ENCODE measurements at places on chromosomes 1 and 21.

DNA sequence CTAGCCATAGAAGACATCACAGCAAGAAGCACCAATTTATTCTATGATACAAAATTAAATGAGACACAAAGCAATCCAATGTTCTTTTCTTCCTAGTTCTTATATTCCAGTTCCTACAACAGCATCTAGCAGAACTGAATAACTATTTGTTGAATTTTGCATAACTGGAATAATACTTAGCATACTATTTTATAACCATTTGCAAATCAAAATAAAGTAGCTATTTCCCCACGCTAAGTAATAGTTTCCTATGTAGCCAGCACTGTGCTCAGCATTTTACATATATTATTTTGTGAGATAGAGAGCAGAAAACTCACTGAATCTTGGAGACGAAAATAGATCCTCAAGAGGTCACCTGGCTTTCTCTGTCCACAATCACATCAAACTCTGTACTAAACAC lies 42.1 kb downstream of the KCNH1 start:
- no peak for DNase-seq

DNA sequence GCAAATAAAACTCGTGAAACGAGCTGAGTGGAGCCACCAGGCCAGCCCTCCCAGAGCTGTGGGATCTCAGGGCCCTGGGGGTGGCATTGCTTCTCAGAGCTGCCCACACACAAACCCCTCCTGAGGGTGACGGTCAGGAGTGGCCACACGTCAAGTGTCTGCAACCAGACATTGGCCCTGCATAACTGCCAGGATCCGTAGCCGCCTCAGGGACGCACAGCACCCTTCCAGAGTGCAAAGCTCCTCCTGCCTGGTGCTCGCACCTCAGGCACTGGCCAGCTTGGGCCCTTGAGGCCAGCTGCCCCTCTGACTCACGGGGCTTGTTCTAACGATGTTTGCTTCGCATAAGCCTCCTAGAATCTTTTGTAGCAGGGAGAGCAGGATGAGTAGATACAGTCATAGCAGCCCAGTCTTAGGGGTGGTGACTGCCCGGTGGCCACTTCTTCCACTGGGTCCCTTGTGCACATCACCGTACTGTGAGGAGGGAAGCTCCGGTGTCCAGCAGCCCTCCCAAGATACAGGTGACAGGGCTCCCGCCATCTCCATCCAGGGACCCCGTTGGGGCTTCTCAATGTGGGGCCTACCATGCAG lies 5.0 kb downstream of the WNT3A start:
- DNase-seq = no peak

DNA sequence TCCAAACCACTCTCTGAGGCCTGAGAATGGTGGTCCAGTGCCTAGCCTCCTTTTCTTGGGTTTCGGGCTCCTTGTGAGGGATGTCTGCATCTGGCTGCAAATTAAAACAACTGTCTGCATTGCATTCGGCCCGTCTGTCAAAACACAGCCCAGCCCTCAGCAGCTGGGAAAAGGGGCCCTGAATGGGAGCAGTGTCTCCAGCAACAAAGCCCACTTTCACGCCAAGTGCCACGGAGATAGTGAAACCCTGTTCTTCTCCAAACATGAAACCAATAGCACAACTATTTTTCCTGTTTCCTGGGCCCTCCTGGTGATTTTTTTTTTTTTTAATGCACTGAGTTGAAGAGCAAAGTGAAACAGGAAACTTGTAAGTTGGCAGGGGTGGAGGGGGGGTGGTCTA lies 138.4 kb downstream of the PLXNA2 start:
- DNase-seq = no peak

DNA sequence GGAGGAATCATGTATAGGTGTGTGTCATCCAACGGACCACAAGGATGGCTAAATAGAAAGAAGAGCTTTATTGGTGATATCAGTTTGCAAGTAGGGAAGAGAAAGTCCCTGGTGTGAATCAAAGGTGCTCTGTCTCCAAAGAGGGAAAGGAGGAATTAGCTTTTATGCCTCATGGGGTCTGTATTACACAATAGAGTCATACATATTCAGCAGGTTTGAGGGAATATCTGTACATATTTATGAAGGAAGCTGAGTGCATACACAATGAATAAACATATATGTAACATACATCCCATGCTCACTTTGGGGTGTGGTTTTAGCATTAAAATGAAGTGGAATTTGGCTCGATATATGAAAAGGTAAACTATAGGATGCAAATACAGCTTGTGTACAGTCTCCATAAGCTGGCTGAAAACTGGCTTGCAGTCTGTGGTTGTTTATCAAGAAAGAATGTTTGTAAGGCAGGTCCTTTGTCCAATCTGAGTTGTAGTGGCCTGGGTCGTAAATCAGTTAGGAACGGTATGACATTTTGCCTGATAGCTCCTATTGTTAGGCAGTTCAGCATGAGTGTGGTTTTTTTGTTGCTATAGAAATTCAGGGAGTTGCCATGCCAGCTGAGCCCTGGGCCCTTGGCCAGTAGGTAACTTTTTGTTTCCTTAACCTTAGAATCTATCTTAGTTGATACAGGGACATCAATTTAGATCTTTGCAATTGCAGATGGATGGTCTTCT lies 198.0 kb upstream of the ZP4 start:
- DNase-seq = no peak

- DNase-seq = no peak
These were observed 18.7 kb downstream of the SMAP2 start for GRCh38 chr1:40392221-40392620.

- no peak for DNase-seq
These were observed 40.8 kb upstream of the DPH5 start for GRCh38 chr1:101066260-101066936.

DNA sequence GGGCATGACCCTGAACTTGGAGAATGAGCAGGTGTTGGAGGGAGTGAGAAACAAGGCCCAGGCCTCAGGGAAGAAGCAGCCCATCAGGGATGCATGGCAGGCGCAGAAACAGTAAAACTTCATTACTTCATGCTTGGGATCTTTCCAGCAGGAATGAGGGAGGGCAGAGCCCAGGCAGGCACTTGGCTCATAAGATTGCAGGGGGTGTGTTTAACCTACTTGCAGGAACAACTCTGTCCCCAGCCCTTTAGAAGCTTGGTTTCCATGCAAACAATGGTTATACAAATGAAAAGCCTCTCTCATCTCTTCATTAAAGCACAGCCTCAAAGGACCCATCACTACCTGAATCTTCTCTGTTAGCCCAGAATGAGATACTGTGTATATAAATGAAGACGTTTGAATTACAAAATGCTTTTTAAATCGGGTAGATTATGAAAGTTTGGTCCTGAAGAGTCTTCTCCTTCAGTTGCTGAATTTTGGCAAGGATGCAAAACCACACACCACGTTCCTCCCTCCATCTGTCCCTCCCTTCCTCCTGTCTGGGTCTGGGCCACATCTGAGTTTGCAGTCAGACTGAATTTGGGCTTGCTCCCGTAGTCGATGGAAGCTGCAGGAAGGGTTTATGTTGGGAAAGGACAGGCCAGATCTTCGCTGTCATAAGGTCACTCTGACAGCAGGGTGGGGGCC lies 154.4 kb upstream of the KLHDC7A start:
- no peak for DNase-seq

DNA sequence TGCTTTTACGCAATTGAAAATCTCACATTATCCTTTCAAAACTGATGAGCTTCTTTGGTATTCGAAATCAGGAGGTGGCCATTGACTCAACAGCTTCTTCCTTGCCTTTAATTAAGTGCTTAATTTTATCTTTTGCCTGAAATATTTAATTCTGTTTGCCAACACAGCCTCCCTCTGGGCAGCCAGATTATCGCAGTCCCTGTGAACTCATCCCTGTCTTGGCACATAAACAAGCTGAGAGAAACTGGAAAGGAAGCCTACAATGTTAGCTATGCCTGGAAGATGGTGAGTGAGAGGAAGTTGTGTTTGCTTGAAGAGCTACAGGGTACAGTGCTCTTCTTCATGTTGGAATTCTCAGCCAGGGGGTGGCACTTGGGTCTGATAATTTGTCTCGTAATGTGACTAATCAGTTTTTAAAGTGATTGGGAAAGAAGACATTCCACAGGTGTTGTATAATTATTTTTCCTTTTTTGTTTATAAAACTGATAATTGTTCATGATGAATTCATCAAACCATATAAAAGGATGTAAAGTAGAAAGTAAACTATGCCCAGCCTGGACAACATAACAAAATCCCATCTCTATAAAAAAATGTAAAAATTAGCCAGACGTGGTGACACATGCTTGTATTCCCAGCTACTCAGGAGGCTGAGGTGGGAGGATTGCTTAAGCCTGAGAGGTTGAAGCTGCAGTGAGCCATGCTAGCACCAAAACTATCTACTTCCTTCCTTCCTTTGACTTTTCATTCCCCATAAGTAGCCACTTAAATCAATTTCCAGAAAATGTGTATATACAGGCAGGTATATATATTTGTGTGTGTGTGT lies 90.1 kb upstream of the RAVER2 start:
- DNase-seq = no peak

DNA sequence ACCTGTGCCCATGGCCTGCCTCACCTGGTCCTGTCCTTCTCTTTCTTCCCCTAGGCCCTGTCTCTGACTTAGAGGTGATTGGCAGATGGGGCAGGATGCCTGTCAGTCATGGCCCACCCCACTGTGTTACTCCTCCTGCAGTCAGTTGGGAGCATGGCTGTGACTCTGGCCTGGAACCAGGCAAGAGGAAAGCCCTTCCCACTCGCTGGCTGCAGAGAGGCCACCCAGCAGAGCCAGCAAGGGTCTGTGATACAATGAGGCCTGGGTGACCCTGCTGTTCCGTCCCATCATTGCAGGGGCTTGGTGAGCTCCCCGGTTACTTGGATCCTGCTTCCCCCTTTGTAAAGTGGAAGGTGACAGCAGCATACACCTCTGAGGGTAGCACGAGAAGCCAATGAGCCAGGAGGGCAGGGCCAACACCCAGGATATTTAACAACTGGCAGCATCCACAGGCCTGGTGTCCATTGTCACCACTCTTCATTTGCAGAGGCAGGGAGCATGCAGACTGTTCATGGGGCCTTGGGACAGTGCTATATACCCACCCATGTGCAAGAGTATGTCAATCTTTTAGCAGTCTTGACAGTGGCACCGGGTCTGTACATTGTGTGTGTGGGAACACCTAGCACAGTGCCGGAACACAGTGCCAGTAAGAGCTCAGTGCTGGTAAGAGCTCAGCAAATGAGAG lies 191.0 kb upstream of the C1orf174 start:
- DNase-seq = no peak

DNA sequence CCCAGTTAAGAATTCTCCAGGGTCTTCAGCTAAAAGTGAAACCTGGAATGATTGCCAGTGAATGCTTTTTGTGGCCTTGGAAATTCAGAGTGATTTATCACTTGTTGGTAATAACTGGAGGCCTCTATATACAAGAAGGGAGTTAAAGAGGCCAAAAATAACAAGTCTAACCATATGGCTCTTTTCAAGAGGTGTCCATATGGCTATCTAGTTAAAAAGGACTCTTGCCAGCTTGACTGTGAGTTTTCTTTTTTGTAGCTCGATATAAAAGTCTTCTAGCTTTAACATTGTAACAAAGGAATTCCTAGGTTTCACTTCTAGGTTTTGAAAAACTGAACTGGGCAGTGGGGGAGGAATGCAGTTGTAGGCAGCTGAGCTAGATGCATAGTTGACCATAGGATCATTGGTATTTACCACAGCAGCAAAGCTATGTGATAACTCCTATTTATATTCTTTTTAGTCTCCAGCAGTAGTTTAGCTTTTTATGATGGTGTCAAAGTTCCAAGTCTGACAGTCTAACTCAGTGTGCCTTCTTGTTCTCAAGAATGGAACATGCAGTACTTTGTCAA lies 44.4 kb downstream of the CACHD1 start:
- no peak for DNase-seq

All from NB4 (cell line).